BJ (cell line): ENCODE measurements at places on chromosomes 13 and 19.

- no peak for DNase-seq
Observed at GRCh38 chr13:48892688-48893075, 83.0 kb upstream of the FNDC3A start.

- no peak for DNase-seq
Observed at GRCh38 chr19:39733841-39734240, 4.0 kb downstream of the CLC start.

GRCh38 chr13:50124536-50125303, 109.5 kb downstream of the KCNRG start:
- peak; percentile 69 for DNase-seq

- DNase-seq = no peak
Observed at GRCh38 chr19:575527-576506, 3.4 kb downstream of the BSG start.

DNA sequence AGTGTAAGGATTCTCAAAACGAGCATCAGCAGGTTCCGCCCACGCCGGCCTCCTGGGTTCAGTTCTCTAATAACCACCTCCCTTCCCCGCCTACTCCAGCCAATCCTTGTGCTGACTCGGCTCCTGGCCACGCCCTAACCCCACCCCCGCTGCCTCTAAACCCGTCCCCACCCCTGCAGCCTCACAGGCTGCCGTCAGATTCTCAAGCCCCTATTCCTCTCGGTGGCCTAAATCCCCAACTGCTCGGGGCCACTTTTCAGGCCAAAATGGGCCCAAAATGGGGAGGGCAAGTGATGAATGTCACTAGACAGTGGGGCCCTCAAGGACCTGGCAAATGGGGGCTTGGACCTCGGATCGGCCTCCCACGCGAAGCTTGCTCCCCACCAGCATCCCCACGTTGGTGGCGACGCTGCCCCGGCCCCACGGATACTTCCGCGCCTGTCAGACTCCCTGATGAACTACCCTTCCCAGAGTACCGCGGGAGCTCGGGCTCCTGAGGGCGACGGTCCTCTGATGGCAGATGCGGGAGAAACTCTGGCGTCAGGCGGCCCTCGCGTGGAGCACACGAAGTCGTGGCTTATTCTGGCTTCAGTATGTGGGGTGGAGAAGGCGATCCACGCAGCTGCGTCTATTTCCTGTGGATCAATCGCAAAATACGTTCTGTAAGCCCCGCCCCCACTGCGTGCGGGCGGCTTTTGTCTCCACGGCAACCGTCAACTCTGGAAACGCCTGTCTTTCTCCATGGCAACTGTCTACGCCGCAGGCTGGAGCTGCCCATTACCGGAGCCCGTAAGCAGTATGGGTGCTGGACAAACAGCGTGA, 24.8 kb downstream of the ZNF473 start:
- peak; percentile 36 for DNase-seq

DNA sequence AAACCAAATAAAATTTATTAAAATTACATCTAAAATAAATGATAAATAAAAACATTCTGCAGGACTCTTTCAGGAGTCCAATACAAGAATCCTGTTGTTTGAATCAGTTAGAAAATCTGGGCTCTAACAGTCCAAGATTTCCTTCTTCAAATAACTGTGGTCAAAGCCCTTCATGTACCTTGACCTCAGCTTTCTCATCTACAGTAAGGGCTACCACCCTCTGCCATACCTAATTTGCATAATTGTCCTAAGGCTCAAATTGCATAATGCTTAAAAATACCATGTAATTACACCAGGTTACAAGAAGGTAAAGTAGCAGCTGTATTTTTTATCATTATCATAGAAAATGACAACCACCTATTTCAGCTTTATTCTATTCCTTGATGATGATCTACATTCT, 54.3 kb downstream of the XPO4 start:
- DNase-seq = no peak
